ENCODE measurements at places on chromosomes 16 and 17.

GRCh38 chr16:4515611-4516233, 22.9 kb downstream of the CDIP1 start:
- DNase-seq = no peak

- DNase-seq = no peak
These were observed 33.6 kb upstream of the CCR7 start for GRCh38 chr17:40598619-40599467.

DNA sequence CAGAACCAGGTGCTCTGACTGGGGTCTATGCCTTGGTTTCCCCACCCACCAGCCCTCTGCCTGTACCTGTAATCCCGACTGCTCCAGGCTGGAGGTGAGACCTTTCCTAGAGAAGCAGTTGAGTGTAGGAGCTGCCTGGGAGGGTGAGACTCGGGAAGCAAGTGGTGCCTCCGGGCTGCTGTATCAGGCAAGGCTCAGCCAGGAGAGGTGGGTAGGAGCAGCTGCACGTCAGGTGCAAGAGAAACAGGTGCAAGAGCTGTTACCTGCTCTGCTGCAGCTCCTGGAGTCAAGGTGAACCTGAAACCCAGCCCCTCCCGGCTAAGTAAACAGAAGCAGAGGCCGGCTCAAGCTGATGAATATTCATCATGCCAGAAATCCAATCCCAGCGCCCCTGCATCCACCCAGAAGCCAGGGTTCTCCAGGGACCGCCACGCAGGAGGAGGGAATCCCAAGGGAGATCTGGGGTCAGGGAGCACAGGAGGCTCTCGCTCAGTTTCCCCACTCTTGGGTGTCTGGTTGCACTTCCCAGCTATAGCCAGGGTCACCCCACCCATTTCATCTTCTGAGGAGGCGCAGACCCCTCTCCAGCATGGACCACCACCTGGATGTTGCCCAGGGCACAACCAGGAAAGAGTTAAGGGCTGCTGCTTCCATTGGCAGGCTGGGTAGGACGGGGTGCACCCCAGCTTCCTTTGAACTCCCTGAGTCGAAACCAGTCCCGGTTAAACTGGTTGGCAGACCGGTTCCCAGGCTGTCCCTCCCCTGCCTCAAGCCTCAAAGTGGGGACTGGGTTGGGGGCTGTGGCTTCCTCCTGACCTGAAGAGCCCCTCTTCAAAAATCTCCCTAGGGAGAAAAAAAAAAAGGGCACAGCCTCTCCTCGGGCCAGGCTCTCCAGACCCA, at the start of gene PRR15L:
TSS of gene PRR15L (minus strand) at position 293 of the 900 bp plus-strand sequence. CDS start 4,649 bp downstream, outside the sequence.
- DNase-seq = no peak

DNA sequence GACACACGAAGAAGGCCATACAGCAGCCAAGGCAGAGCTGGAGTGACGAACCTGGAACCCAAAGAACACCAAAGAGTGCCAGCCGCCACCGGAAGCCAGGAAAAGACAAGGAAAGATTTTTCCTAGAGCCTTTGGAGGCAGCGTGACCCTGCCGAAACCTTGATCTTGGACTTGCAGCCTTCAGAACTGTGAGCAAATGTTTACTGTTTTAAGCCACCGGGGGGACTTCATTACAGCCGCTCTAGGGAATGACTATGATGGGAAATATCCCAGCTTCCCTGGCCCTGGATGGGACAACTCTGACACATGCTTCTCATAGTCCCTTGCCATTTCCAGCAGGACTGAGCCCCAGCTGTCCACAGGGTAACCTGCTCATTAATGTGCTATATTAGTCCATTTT, 270.6 kb downstream of the HAPSTR1 start:
- DNase-seq = no peak

GRCh38 chr16:73062743-73063733, 15.1 kb upstream of the ZFHX3 start:
- DNase-seq = no peak

GRCh38 chr16:27439271-27440018, 37.5 kb downstream of the IL21R start:
- no peak for DNase-seq

GRCh38 chr17:67525239-67526135, 148.4 kb downstream of the PITPNC1 start:
- DNase-seq = no peak

DNA sequence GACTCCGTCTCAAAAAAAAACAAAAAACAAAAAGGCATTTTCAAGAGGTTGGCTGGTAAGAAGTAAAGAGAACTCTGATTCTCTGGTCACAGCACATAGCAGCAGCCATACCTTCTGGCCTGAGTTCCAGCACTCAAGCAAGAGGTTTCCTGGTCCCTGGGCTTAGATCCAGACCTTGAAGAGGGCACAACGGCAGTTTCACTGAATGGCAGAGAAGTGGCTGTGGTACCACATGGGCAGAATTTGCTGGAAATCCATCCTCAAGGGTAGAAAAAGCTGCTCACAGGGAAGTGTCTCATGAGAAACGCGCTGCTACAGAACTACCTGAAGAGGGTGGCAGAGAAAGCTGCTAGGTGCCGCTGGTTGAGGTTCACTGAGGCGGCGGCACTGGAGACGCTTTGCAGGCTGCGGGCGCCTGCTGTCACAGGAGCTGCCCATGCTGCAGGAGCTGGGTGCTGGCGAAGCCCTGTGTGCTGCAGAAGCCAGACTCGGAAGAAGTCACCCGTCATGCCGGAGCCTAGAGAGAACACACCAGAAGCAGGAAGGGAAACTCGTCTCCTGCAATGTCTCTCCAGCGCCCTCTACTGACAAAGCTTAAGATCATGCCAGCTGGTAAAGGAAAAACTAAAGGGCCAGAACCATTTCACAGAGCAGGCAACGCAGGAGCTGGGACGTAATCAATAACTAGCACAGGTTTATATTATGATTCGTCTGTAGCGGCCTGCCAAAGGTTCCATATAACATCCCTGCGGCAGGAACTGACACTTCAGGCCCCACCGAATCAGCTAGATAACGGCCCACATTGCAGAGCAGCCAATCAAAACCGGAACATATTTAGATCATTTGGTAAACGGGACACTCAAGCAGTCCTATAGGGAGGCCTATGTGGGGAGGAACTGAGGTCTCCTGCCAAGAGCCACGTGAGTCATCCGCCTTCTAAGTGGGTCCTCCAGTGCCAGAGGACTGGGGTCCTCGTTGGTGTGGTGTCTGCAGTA, 5.4 kb upstream of the ZNF213 start:
- DNase-seq = no peak

- DNase-seq = no peak
These were observed 32.2 kb downstream of the MARCHF10 start for GRCh38 chr17:62775876-62776275.

GRCh38 chr17:79664930-79665737, 54.3 kb upstream of the RBFOX3 start:
- no peak for DNase-seq

- DNase-seq = no peak
These were observed 206.2 kb downstream of the ANKFN1 start for GRCh38 chr17:56359518-56359917.

- no peak for DNase-seq
These were observed 16.5 kb downstream of the CDIP1 start for GRCh38 chr16:4522051-4522581.

GRCh38 chr17:44608727-44609435, 47.4 kb upstream of the MEIOC start:
- no peak for DNase-seq

DNA sequence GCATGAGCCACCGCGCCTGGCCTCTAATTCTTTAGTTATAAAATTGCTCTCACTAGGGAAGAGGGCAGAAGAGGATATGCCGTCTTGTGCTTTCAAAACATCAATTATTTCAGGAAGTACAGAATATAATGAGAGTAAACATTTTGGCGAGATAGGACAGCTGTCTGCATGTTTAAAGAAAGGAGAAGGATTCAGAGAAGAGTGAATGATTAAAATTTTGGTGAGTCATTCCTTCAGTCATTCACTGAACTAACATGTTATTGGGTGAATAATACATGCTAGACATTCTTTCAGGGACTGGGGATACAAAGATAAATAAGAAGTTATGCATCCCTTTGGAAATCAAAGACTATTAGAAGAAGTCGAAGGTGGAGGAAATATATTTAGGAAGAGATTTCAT, 590.3 kb upstream of the GOT2 start:
- DNase-seq = no peak

DNA sequence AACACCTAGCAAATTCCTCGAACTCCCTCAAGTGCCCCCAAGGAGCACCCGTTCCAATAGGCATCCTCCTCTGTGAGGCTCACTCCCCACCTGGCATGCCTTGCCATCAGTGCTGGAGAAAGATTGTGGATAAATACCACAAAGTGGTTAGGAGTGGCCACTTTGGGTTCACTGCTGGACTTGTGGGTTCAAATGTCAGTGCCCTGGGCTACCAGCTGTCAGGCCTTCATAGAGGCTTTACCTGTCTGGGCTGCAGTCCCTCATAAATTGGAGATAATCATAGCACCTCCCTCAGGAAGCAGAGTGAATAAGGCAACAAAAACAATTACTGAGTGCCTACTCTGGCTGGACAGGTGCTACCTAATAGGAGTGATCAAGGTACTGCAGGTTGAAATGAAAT, 1.5 kb upstream of the SYT17 start:
- DNase-seq = no peak

Data from iPS DF 19.7 (cell line).